ENCODE measurements at places on chromosomes 7 and 10.
A peak's percentile ranks its signal among the peaks of the same experiment; 100 is the strongest.

GRCh38 chr10:44552726-44553125, 167.8 kb upstream of the CXCL12 start:
- no peak for DNase-seq

GRCh38 chr7:116357781-116358670, 141.5 kb upstream of the CAV2 start:
- no peak for DNase-seq

- DNase-seq: no peak
Observed at GRCh38 chr10:63267414-63268148, 134.5 kb downstream of the NRBF2 start.

GRCh38 chr10:13470270-13470669, 58.5 kb downstream of the BEND7 start:
- no peak for DNase-seq

- DNase-seq: no peak
Observed at GRCh38 chr10:121403527-121403926, 194.7 kb downstream of the FGFR2 start.

- DNase-seq: no peak
Observed at GRCh38 chr10:75253281-75254220, 17.8 kb upstream of the COMTD1 start.

GRCh38 chr7:114083166-114084001, 164.6 kb upstream of the PPP1R3A start:
- DNase-seq: no peak

DNA sequence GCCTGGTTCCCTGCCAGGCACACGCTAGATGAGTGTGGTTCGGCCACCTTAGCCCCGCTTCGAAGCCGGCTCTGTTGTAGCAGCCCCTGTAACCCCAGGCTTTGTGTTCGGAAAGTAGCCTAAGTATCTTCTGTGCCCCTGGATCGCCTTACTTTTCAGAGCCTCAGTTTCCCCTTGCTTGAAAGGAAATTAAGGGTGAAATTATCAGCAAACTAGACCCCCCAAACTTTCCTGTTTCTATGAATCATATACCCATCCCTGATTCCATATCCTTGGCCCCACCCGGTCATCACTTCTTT, 312 bp downstream of the PDCD11 start:
- DNase-seq: no peak

DNA sequence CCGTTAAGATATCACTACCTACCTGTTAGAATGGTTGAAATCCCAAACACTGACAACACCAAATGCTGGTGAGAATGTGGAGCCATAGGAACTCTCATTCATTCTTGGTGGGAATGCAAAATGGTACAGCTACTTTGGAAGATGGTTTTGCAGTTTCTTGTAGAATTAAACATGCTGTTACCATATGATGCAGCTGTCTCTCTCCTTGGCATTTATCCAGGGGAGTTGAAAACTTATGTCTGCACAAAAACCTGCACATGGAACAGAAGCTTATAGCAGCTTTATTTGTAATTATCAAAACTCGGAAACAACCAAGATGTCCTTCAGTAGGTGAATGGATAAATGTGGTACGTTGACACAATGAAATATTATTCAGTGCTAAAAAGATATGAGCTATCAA, 199.5 kb downstream of the BICC1 start:
- DNase-seq: no peak

DNA sequence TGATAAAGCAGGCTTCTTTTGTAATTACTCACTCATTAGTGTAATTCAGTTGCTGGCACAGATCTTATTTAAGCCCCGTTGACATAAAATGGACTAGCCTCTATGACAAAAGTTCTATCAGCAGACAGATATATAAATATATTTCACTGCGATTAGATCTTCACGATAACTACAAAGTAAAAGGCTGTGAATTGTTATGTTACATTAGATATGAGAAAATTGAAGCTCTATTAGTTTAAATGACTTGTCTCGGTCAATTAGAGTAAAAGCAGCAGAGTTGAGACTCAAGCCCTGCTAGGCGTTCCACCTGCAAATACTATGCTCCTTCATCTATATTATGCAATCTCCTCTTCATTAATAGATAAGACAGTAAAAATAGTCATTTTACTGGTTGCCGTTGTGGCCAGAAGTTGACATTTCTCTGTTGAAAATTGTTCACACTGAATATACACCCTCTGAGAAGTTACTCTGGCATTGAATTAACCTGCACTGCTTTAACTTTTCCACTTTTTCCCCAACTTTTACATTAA, 136.7 kb downstream of the DKK1 start:
- no peak for DNase-seq

GRCh38 chr7:117071551-117071950, 118.2 kb downstream of the ST7 start:
- DNase-seq: no peak

GRCh38 chr10:100567826-100568225, 32.1 kb downstream of the HIF1AN start:
- DNase-seq: no peak

DNA sequence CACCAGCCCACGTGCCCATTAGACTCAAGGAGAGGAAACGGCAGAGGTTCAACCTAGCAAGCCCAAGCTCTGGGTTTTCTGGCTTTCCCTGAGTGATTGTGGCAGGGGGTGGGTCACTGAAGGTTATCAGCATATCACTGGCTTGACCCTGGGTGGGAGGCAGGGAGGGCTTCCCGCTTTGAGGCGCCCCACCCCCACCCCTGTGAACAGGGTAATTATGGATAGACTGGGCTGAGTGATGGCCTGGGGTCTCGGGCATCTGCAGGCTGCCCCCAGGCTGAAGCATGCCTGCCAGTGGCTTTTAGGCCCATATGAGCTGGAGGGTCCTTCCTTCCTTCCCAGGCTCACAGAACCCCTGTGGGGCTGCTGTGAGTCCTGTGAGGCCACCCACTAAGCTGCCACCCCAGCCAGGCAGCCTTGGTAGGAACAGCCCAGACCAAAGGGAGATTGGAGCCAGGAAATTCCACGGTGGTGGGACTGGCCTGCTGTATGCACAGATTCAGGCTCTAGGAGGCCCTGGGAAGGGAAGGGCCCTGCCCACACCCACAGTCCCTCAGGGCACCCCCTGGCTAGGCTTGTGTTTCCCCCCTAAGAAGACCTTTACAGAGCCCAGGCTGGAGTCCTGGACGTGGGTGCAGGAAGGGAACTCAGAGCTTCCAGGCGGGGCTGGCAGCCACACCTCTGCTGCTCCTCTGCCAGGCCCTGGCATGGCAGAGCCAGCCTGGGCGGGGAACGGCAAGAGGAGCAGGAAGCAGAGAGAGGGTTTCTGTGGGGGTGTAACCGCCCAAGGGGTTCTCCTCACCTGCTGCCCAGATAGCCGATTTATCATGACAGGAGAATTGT, 33.1 kb downstream of the GPRIN2 start:
- DNase-seq: no peak

DNA sequence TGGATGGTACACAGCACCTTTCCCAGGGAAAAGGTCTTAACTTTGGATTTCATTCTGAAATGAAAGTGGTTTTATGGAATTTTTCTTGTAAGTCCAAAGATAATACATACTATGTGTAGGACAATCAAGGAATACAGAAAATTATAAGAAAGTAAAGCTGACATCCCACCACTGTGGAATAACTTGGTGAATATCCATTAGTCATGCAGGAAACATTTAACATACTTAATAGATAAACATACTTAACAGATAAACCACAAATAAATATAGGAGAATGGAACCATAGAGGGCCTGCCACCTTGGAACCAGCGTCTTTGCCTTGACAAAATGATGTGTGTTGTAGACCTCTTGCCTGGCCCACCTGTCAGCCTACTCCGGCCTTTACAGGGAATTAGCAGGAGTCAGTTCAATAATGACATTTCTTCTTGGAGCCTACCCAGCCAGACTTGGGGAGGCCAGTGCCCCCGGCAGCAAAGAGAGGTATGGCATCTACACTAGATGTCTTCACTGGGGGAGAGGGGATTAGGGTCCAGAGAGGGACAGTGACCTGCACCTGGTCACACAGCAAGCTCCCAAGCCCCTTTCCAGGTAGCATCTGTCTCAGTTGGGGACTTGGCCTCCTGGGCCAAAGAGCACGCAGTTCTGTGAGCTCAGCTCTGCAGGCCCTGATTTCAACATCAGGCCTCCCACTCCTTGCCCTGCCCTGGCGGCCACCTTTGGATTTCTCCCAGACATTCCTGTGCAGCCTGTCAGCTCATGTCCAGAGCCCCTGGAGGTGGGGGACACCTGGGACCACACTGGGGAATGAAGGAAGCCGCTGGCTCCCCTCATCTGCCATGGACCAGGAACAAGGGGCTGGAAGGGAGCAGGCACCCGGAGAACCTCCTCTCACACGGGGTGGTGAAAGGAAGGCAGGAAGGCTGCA, 112.6 kb upstream of the PPIF start:
- no peak for DNase-seq

DNA sequence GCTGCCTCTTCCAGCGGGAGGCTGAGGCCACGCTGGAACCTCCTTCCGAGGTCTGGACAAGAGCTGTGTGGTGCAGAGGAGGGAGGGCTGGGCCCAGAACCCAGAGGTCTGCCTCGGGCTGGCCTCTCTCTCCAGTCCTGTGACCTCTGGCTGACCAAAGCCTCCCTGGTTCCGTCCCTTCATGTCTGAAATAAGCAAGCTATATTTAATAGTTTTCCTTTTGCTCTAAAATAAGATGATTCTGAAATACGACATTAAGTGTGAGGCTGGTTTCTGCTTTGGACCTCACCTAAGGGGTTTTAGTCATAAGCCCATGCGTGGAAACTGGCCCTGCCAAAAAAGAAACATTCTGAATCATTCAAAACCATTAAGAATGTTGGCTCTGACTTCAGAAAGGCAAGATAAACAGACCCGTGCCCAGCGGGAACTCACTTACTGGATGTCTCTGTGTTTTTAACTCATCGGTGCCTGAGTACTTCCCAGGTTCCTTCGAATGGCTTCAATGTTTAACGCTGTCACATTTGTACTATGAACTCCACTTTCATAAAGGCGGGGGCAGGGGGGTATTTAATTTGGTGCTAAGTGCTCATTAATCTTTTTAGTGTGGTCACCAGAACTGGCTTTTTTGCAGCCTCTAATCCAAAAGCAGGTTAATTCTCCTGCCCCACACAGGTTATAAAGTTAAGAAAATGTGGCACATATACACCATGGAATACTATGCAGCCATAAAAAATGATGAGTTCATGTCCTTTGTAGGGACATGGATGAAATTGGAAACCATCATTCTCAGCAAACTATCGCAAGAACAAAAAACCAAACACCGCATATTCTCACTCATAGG, 157.5 kb upstream of the KLF14 start:
- no peak for DNase-seq

- DNase-seq: no peak
Observed at GRCh38 chr7:78777829-78778228, 675.6 kb downstream of the MAGI2 start.

- no peak for DNase-seq
Observed at GRCh38 chr10:31477584-31477983, 158.6 kb downstream of the ZEB1 start.

- DNase-seq: peak; percentile 29
Observed at GRCh38 chr10:98340261-98340939, 72.4 kb upstream of the LOXL4 start.

All from GM06990 (cell line).